ENCODE measurements at places on chromosomes 11 and 22.

DNA sequence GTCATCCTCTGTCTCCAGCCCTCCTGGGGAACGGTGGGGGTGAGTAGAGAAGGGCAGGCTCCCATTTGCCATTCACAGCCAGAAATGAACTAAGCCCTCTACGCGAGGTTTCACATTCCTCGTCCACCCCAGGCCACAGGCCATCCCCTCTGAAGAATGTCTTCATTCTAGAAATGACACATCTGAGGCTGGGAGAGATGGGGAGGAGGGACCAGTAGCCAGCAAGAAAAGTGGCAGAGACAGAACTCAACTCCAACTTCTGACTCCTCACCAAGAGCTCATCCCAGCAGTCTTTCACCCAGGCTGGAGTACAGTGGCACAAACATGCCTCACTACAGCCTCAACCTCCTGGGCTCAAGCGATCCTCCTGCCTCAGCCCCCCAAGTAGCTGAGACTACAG lies 3.4 kb downstream of the CTSF start:
- no peaks in the 10 kb centered on the region for H3K36me3 ChIP-seq
- peaks cover 85% of the 10 kb centered on the region for H3K27me3 ChIP-seq
- DNase-seq = no peak
- H3K4me1 ChIP-seq = no peaks in the 10 kb centered on the region
- H3K4me3 ChIP-seq = no peak overlapping the region
- H3K27ac ChIP-seq = no peak overlapping the region

DNA sequence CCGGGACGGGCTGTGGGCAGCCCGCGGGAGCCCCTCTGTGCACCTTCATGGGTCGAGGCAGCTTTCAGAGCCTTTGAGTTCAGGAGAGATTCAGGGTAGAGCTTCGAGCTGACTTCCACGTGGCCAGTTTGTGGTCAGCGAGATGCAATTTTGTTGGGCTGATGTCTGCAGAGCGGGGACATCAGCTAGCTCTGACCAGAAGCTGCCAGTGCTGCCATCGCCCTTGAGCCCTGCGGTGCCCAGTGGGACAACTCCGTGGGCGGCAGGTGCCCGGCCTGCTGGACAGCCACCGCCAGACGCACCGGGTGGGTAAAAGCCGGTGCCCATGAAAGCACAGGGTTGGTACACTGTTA lies 719 bp downstream of the TALDO1 start:
- H3K4me1 ChIP-seq = no peaks in the 10 kb centered on the region
- H3K27ac ChIP-seq = peak overlapping the region; percentile 36
- no peaks in the 10 kb centered on the region for H3K36me3 ChIP-seq
- no peaks in the 10 kb centered on the region for H3K27me3 ChIP-seq
- peak; percentile 38 for DNase-seq

DNA sequence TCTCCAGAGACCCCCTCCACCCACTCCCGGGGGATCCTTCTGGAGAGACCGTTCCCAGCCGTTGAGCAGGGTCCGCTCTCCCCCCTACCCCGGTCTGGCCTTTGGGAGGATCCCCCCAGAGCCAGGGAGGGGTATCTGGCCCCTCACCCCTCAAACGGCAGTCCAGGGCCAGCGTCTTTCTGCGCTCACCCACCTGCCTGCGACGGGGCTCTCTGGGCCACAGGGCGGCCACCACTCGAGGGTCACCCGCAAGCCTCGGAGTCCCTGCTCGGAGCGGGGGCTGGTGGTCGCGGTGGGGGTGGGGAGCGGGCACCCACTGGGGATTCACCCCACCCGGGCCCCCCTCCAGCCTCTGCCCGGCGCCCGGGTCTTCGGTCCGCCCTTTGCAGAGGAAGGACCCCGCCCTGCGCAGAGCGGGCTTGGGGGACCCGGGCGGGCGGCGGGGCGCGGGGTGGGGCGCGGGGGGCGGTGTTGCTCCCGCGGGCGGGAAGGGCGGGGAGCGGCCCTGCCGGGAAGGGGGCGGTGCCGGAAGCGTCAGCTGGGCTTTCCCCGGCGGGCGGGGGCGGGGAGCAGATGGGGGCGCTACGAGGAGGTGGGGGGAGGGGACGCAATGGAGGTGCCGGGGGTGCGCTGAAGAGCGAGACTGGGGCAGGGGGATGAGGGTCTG lies 16.6 kb downstream of the CRELD2 start:
- H3K4me3 ChIP-seq = peak overlapping the region; percentile 56
- peak; percentile 79 for DNase-seq
- H3K27me3 ChIP-seq = no peaks in the 10 kb centered on the region

DNA sequence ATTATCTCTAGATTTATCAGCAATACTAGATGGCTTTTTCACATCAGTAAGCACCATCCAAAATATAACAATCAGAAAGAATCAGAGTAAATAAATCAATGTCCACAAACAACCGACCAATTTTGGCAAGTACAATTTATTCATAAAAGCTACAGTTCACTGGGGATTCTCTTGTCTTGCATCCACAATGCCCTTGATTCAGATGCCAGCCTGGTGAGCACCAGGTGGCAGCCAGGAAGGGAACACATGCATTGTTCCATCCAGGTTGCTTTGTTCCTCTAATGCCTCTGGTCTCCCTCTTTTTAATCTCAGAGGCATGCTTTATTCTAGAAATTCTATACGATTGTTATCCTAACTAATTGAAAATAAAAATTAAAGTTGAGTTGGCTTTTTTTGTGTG lies 242.1 kb upstream of the KIRREL3 start:
- no peak for DNase-seq
- H3K4me1 ChIP-seq = no peaks in the 10 kb centered on the region
- no peak overlapping the region for H3K4me3 ChIP-seq
- H3K36me3 ChIP-seq = no peaks in the 10 kb centered on the region
- no peak overlapping the region for H3K27ac ChIP-seq
- H3K27me3 ChIP-seq = no peaks in the 10 kb centered on the region

DNA sequence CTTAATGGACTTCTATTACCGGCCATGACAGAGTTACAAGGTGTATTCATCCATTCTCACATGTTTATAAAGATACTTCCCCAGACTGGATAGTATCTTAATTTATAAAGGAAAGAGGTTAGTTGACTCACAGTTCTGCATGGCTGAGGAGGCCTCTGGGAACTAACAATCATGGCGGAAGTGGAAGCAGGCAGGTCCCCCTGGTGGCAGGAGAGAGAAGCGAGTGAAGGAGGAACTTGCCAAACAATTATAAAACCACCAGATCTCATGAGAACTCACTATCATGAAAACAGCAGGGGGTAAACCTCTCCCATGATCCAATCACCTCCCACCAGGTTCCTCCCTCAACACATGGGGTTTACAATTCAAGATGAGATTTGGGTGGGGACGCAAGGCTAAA lies 170.0 kb upstream of the PDGFD start:
- H3K4me3 ChIP-seq = no peak overlapping the region
- DNase-seq = no peak
- no peaks in the 10 kb centered on the region for H3K36me3 ChIP-seq
- no peaks in the 10 kb centered on the region for H3K27me3 ChIP-seq
- no peaks in the 10 kb centered on the region for H3K4me1 ChIP-seq
- no peak overlapping the region for H3K27ac ChIP-seq

- H3K36me3 ChIP-seq = no peaks in the 10 kb centered on the region
- H3K27me3 ChIP-seq = no peaks in the 10 kb centered on the region
- DNase-seq = no peak
- H3K4me3 ChIP-seq = no peak overlapping the region
- no peaks in the 10 kb centered on the region for H3K4me1 ChIP-seq
Observed at GRCh38 chr11:100824041-100824809, 137.1 kb downstream of the ARHGAP42 start.

GRCh38 chr22:24450610-24451009 lies 23.2 kb downstream of the ADORA2A start:
- no peak overlapping the region for H3K4me3 ChIP-seq
- no peaks in the 10 kb centered on the region for H3K4me1 ChIP-seq
- H3K27ac ChIP-seq = no peak overlapping the region
- no peaks in the 10 kb centered on the region for H3K27me3 ChIP-seq
- no peak for DNase-seq

DNA sequence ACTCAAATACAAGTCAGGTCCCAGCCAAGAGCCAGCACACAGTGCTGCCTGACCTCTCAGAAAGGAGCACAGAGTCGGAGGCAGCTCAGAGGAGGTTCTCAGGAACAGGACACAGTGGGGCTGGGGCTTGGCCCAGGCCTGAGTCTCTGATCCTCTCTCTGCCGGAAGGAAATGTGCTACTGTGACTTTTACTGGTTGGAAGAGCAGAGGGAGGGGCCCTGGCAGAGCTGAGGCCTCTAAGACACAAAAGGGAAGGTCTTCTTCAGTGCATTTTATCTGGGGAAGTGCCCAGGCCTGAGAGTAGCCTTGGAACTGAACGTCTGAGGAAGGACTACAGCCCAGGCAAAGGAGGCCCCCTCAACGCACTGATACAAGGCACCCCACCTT lies 16.2 kb upstream of the CASTOR1 start:
- DNase-seq = peak; percentile 82
- no peaks in the 10 kb centered on the region for H3K27me3 ChIP-seq
- no peaks in the 10 kb centered on the region for H3K36me3 ChIP-seq
- peaks cover 73% of the 10 kb centered on the region for H3K4me1 ChIP-seq

DNA sequence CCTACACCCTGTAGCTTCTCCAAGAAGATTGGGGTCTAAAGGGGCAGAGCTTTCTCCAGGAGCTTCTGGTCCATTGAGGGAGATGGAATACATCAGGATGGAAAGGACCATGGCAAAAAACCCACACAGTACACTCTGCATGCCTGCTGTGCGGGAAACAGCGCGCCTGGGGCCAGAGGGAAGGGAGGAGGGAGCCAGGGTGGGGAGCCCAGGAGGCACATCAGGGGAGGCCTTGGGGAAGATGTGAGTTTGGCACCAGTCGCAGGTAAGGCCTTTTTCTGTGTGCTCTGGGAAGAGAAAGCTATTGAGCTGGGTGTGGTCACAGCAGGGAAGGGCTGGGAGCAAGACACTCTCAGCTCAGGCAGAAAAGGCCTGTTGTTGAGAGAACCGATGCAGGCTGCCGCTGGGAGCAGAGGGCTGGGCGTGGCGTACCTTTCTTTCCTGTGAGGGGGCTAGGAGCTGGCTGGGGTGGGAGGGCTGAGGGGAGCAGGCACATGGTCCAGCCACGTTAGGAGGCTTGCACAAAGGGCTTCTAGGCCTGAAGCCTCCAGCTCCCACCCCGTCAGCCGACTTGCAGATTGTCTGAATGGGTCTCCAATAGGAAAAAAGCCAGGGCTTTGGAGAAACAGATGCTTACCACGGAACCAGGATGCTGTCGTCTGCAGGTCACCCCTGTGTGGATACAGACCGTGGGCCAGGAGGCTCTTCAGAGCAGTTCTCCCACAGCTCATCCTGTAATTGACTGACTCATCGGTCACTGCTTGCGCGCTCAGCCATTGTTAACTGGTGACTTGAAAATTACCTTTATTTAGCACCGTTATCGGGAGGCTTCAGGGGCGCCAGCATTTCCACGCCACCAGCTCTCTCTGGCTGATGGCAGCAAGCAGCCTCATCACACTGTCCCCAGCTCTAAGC lies 237.3 kb downstream of the ST3GAL4 start:
- DNase-seq = no peak
- H3K4me1 ChIP-seq = no peaks in the 10 kb centered on the region
- H3K27ac ChIP-seq = no peak overlapping the region
- H3K27me3 ChIP-seq = no peaks in the 10 kb centered on the region
- no peaks in the 10 kb centered on the region for H3K36me3 ChIP-seq

- peak within 1 kb of the TSS; percentile 26 for H3K4me3 ChIP-seq
- H3K4me1 ChIP-seq = no peaks in the 10 kb centered on the region
- DNase-seq = peak; percentile 76
- no peaks in the 10 kb centered on the region for H3K27me3 ChIP-seq
- H3K36me3 ChIP-seq = no peaks in the 10 kb centered on the region
Observed at GRCh38 chr11:26331911-26332571, at the start of gene ANO3. Gene ANO3 (plus strand): TSS chr11:26332130. CDS start chr11:26332276, 146 bp downstream.

DNA sequence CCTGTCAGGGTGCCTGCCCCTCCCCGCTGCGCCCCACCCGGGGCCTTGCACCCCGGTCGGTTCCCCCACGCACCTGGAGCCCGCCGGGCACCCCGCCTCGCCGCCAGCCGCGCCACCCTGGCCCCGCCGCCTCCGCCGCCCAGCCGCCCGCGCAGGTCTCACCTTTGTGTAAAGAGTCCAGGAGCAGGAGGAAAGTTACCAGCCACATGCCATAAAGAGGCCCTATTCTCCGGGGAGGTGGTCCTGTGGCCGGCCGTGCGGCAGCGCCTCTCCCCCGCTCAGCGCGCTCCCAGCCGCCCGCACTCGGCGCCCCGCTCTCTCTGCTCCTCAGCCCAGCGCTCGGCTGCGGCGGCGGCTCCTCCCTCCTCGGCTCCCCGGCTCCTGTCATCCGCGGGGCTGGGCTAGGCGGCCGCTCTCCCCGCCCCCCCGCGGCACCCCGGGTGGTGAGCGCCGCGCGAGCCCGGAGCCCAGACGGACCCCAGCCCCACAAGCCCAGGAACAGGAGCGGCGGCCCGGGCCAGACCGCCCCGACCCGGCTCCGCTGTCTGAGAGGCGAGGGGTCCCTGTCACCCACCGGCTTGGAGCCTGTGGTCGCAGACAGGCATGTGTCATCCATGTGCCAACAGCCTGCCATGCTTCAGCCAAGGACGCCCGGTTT lies at the start of gene DSCAML1:
Gene DSCAML1, minus strand, starts transcription at position 345 of the 658 bp plus-strand sequence. Its CDS starts 137 bp downstream, at position 208.
- no peaks in the 10 kb centered on the region for H3K36me3 ChIP-seq
- DNase-seq = no peak
- H3K4me3 ChIP-seq = no peak within 1 kb of the TSS
- H3K27ac ChIP-seq = no peak within 1 kb of the TSS

- peak; percentile 61 for DNase-seq
- peaks cover 56% of the 10 kb centered on the region for H3K4me1 ChIP-seq
- no peaks in the 10 kb centered on the region for H3K27me3 ChIP-seq
- no peaks in the 10 kb centered on the region for H3K36me3 ChIP-seq
- peak overlapping the region; percentile 78 for H3K4me3 ChIP-seq
Observed at GRCh38 chr11:102318469-102318868, 1.2 kb downstream of the BIRC3 start.

DNA sequence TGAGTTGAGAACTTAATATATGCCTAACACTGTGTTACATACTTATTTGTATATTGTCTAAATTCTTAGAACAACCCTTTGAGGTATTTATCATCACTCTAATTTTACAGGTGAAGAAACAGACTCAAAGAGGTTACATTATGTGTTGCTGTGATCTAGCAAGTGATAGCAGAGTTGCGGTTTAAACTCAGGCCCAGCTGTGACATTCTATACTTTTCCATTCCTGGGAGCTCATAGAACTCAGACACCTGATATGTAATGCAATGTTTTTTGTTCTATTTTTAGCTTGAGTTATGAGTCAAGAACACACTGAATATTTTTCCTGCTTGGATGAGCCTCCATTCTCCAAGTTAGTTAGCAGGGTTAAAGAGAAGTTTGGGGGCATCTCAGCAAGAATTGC lies 449.7 kb upstream of the DDI1 start:
- no peaks in the 10 kb centered on the region for H3K27me3 ChIP-seq
- H3K36me3 ChIP-seq = no peaks in the 10 kb centered on the region
- no peak overlapping the region for H3K4me3 ChIP-seq
- no peaks in the 10 kb centered on the region for H3K4me1 ChIP-seq

GRCh38 chr22:38461414-38462081 lies 6.3 kb upstream of the KDELR3 start:
- H3K4me1 ChIP-seq = peaks cover 7% of the 10 kb centered on the region
- H3K36me3 ChIP-seq = no peaks in the 10 kb centered on the region
- no peak overlapping the region for H3K27ac ChIP-seq
- no peak overlapping the region for H3K4me3 ChIP-seq

All from MM.1S (cell line).